ENCODE measurements at places on chromosomes 12 and 14. TPM values are rescaled to one million over a fixed set of nuclear protein-coding genes. Genes with fewer than 3 reads are reported as not detected.

DNA sequence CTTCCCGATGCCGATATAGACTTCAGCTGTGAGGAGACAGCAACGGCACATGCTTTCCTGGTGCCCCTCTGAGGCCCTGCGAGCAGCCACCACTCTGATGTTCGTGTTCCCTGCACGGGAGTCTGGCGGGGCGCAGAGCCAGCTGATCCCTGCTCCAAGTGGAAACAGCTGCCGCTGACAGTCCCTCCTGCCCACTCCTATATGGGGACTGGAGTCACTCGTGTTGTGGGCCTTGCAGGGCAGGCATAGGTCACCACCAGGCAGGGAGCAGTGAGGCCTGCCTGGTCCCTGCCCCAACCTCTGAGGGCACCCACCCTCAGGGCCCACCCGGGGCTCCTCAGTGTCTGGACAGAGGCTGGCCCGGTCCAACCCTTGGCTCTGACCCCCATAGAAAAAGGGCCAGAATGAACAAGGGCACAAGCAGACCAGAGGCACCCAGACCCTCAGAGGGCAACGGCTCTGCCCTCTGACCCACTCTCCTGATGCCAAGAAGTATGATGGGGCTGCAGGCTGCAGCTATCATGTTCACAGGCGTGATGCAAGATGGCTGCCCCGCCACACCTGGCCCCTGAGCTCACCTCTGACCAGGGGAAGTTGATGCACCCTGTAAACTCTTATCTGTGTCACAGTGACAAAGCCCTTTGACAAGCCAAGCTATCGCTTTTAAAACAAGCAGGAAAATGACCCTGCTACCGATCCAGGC is 181.6 kb downstream of the CALM1 start:
- no peak for DNase-seq

DNA sequence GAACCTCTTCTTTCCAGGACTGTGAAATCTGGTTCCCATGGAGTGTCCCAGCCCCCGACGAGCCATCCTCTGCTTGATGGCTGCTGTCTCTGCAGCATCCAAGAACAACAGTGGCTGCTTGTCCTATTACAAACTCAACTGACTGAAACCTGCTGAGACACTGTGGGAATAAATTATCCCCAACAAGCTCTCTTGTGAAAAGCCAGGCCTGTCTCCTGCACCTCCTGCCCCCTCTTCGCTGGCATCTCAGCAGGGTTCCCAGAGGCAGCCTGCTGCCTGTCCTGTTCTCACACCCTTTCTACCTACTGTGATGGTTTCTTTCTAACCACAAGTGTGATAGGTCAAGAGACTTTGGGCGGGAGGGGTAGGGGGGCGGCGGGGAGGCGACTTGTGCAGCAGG is 180.2 kb downstream of the TSPAN9 start:
- no peak for DNase-seq

GRCh38 chr12:3685830-3686229 is 67.1 kb downstream of the CRACR2A start:
- DNase-seq: no peak

GRCh38 chr14:94114589-94115057 is 4.1 kb downstream of the IFI27 start:
- DNase-seq: no peak

DNA sequence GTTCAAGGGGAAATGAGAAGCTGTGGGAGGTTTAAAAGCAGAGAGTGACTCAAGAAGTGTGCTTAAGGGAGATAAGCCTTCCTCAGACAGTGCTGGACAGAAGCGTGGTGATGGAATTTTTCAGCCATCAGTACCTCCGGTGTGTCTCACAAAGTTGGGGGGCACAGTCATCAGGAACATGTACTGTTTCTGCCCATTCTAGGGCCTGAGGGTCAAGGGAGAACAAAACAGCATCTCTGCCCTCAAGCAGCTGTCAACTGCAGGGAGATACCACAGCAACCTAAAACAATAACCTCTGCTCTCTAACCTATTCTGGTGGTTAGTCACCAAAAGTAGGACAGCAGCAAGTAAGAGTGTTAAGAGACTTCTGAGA is 2.0 kb upstream of the STON2 start:
- DNase-seq: no peak

The KRT85 gene
- not detected for polyA plus RNA-seq

GRCh38 chr14:95545515-95546168 is 10.8 kb downstream of the GLRX5 start:
- DNase-seq: no peak

The AKAP6 gene
- polyA plus RNA-seq: 2.0 TPM

DNA sequence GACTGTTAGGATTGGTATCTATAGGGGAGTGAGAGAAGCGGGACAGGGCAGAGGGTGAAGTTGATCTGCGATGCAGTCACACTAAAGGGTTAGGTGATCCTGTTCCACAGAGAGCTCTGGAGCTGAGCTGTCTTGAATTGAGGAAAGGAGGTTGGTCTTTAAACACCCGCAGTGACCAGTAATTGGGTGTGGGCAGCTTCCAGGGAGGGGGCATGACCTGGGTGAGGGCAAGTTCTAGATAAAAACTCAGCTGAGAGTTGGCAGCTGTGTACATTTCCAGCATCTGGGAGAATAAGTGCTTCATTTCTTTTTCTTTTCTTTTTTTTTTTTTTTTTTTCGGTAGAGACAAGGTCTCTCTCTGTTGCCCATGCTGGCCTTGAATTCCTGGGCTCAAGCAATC is 35.1 kb downstream of the RDH12 start:
- no peak for DNase-seq

DNA sequence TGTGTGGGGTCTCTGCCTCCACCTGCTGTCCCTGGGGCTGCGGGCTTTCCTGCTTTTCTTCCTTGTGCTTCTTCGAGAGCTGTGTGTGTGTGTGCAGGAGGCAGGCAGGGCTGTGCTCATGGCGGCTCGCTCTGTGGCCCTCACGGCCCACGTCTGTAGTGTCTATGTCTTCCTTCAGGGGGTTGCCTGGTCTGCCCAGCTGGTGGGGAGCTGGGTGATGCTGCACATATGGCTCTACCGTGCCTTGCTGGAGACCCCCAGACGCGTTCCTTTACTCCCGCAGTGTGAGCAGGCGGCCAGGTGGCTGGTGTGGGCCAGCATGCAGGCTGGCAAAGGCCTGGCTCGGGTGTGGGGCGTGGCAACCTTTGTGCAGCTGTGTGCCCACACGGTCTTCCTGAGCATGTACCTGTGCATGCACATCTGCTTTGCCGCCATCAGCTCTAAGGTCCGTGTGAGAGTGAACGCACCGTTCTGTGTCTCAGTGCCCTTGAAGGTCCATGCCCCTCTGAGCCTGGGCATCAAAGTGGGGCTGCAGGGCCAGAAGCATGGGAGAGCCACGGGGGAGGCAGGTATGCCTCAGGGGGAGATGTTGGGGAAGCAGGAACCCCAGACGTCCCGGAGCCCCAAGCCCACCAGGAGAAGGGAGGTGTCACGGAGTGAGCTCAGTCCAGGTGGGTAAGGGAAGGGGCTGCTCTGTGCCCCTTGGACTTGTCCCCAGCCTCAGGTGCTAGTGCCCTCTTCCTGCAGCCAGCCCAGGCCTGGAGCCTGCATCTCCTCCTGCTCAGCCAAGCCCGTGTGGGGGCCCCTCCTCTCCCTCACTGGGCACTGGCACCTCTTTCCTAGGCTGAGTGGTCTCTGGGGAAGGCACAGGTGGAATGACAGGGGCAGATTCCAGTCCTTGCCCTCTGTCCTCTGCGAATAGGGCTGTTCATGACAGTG is 26.4 kb downstream of the CLSTN3 start:
- DNase-seq: no peak

The RAP1B gene
- 191 TPM for polyA plus RNA-seq

DNA sequence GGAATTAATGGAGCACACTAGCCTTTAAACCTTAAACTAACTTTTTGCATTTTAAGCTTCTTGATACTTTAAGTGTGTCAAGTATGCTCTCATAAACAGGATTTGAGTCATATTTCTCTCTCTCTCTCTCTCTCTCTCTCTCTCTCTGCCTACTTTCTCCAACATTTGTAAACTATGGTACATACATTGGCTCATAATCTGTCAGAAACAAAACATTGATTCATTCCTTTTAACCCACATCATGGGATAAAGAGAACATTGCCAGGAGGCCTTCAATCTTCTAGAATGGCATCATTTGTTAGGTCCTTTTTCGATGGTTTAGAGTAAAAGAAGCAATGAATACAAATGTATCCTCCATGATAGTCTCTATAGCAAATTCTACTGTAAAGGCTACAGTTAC is 81.6 kb upstream of the RERGL start:
- DNase-seq: no peak

- no peak for DNase-seq
Measured at GRCh38 chr12:116749884-116750283, 11.8 kb downstream of the RNFT2 start.

- DNase-seq: no peak
Measured at GRCh38 chr14:91348845-91349465, 68.7 kb downstream of the CCDC88C start.

- no peak for DNase-seq
Measured at GRCh38 chr14:59482541-59483331, 1.5 kb downstream of the L3HYPDH start.

DNA sequence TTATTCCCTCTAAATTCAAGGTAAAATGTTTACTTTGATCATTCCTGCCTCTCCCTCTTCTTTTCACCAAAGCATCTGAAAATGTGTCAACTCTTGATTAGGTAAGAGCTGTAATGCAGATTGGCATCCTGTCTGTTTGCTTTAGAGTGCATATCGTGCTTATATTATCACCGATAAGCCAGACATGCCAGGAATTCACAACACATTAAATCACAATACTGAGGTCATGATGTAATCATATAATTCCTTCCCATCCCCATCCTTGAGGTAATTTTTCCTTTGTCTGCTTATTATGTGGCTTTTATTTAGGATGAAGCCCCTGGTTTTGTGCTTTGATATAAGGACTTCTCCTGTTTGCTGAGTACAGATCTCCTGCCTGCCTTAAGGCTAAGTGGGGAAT is 10.2 kb downstream of the DDX47 start:
- DNase-seq: no peak

DNA sequence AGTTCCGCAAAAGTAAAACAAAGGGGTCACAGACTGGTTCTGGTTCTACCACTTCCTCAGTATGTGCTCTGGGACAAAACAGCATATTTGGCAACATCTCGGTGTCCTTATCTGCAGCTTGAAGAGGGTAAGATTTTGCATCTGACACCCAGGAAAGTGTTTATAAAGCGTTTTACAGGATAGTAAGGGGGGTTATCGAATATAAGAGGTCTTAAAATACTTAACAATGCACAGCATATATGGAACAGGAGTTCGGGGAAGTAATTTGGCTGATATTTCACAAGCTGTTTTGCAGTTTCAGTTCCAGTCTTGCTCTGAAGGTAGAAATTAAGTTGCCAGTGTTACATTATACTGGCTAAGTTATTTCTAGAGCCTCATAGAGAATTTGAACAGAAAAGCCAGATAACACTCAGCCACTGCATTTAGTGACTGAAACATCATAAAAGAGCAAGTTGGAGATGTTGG is 904 bp upstream of the MAP4K5 start:
- no peak for DNase-seq

The GLIPR1L1 gene
- 0.60 TPM for polyA plus RNA-seq

The KLRC2 gene
- polyA plus RNA-seq: not detected

- DNase-seq: no peak
Measured at GRCh38 chr14:74867673-74868072, 8.3 kb downstream of the PROX2 start.

- no peak for DNase-seq
Measured at GRCh38 chr12:69350777-69351176, 2.6 kb downstream of the LYZ start.

The WIF1 gene
- polyA plus RNA-seq: 2.5 TPM

DNA sequence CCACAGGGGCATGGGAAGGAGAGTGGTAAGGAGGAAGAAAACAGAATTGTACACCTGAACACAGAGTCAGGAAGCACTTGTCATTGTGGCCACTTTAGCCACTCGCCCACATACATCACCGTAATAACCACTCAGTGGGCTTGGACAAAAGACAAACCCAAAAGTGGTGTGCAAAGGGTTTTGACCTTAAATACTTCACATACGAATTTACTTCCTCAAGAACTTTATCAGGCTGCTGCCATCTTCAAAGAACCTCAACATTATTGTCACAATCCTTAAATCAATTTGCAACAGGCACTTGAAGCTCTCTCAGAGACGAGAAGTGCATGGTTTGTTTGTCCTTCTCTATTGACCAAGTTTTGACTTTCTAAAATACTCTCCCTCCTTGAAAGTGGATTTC is 187.3 kb upstream of the EGLN3 start:
- no peak for DNase-seq

The AP4S1 gene
- 21.2 TPM for polyA plus RNA-seq

DNA sequence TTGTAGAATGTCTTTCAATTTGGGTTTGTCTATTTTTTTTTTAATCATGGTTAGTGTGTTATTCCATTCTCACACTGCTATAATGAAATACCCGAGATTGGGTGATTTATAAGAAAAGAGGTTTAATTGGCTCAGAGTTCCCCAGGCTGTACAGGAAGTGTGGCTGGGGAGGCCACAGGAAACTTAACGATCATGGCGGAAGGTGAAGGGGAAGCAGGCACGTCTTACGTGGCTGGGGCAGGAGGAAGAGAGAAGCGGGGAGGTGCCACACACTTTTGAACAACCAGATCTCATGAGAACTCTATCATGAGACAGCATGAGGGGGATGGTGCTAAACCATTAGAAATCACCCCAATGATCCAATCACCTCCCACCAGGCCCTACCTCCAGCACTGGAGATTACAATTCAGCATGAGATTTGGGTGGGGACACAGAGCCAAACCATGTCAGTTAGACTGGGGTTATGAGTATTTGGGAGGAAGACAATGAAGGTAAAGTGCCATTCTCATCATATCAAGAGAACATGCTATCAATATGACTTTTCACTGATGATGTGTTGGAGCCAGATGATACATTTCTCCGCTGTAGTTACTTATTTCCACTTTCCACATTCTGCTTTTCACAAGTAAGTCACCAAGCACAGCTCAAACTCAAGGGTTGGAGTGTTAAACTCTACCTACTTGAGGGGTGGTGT is 45.8 kb downstream of the AP5M1 start:
- no peak for DNase-seq

GRCh38 chr14:82805892-82806825 is 1272.5 kb upstream of the SEL1L start:
- no peak for DNase-seq

GRCh38 chr14:35286003-35286600 is 6.1 kb upstream of the PSMA6 start:
- no peak for DNase-seq

DNA sequence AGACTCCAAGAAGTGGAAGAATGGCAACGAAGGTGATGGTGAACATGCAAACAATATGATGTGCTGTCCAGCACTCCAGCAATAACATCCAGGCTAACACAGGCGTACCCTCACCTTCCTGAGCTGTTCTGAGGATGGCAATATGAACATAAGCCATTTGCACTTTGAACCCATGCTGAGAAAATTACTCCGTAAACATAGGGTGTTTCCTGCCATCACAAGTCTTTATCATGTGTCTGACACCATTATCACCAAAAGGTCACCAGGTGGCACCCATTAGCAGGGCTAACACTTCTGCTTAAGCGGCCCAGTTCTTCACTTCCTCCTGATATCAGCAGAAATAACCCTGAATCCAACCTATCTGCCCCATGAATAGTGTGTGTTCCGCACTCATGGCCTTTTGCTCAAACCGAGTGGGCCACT is 482.8 kb downstream of the MED13L start:
- no peak for DNase-seq

The STXBP6 gene
- polyA plus RNA-seq: 8.8 TPM

- no peak for DNase-seq
Measured at GRCh38 chr12:126776026-126776655, 1490.8 kb upstream of the TMEM132C start.

All from right renal cortex interstitium (tissue), 3 donors.